Stimulated activated CD4-positive, alpha-beta T cell treated with anti-CD3 and anti-CD28 coated beads, Interleukin-4, amount 100 ng/mL, for 4 hours (primary cell): ENCODE measurements at places on chromosomes 3 and 15.

DNA sequence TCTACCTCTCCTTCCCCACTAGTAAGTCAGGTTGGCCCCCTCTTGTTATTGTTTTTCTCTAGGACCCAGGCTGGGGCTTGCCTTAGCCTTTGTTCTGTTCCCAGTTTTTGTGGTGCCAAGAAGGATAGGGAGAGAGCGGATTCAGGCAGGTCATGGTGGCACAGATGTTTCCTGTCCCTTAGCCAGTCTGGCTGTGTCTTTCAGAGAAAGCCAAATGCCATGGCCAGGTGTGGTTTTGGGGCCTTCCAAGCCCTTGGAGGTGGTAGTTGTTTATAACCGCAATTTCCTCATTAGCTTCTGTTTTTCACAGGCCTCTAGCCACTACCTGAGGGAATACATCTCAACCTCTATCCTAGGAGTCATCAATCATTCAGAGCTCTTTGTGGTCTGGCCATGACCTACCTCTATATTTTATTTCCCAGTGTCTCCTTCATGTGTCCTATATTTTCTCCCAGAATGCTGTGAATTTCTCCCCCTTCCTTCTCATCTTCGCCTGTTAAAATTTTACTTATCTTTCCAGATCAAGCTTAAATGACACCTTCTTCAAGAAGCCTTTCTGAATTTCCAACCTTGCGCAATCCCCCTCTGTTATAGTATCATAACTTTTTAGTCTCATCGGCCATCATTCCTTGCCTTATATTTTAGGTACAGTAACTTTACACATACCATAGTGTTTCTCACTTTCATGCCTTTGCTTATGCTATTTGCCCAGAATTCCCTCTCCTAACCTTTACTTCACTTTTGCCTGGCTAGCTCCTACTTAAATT lies 38.2 kb downstream of the TIMP4 start:
- DNase-seq: no peak

DNA sequence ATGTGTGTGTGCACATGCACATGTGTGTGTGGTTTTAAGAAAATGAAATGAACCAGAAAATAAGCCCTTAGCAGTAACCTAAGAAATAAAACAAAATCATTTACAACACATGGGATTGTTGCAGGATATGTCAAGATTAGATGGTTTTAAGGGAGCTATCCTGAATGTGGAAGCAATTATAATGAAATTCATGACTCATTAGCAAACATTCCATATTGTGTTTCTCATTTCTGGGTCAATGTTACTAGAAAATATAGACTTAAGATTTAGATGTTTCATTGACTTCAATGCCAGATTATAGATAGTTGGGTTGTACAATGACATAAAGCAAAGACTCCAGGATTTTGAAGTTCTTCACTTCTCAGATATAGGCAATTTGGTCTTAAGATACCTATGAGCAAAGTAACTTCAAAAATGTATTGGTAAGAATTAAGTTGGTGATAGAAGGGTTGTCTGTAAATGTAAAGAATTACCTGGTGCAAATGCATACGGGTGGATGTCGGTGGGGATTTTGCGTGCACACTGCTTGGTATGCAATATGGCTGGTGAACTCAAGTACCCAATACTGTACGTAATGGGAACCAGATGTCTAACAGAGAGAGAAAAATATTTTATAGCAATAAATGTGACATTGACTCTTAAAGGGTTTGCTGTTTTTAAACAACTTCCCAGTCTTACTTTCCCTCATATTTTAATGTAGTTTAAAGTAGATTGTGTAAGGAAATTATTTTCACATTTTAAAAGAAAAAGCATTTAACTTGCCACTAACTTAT lies 53.9 kb upstream of the NR2F2 start:
- no peak for DNase-seq

- no peak for DNase-seq
Observed at GRCh38 chr15:56244038-56244810, 545 bp upstream of the RFX7 start.

DNA sequence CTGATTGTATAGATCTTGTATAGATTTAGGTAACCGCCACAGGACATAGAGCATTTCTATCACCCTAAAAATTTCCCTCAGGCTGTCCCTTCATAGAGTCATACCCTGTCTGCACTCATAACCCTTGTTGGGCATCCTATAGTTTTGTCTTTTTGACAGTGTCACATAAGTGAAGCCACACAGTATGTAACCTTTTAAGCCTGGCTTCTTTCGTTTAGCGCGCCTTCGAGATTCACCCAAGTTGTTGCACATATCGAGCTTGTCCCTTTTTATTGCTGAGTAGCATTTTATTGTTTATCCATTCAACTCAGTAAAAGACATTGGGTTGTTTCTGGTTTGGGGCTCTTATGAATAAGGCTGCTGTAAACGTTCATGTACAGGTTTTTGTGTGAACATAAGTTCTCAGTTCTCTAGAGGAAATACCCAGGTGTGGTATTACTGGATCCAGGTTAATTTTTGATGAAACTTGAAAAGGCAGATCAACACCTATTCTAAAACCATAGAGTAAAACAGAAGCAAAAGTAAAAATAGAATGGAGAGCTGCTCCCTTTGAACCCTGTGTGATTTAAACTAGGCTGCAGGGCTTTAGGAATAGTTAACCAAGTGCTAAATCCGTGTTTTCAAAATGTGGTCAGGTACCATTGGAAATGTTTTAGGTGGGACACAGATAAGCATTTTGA lies 49.5 kb downstream of the CD86 start:
- DNase-seq: no peak

- no peak for DNase-seq
Observed at GRCh38 chr3:6250167-6250566, 610.7 kb upstream of the GRM7 start.

DNA sequence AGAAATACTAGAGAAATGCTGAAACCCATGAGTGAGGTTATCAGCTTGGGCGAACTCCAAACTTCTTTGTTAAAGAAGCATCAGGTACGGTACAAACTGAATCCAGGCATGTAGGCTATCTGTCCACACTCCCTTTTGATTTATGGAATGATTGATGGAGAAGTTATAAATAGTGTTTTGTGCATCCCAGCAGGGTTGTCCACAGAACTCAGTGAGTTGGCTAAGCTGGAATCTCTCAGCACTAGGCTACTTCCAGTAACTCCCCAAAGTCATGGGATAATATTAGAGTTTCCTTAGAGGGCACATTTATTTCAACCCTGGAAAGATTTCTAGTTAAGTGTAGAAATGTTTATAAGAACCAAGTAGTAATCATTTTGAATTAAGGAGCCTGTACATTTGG lies 186.2 kb upstream of the CRBN start:
- DNase-seq: no peak

DNA sequence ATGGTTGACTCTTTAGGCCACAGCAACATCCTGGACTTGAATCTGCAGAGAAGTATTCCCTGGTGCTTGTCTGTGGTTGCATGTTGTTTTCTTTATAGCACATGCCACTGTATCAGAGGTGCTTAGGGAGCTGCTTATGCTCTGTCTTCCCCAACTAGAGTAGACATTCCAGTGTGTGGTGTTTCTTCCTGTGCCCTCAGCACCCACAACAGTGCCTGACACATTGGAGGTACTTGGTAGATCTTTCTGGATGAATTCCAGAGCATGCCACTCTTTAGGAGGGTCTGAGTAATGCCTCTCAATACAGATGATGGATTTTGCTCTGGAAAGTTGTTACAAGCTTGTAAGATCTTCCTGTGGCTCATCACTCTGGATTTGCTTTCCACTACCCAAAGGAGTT lies 117.6 kb downstream of the CHDH start:
- no peak for DNase-seq

DNA sequence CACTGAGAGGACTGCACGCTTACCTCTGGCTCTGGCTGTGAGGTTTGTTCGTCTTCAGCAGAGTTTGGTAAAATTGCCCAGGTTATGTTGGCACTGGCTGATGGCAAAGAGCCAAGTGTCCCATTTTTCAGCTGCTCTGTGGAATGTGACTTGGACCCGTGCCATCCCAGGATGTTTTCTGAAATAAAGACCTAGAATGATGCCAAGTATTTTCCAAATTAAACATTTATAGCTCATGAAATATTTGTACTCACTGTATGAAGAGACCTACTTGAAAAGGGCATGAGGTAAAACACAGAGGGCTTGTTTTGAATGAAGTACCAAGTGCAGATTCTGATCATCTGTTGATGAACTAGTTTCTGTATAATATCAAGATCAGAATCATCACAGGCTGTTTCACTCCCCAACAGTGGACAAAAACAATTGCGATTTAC lies 200.5 kb downstream of the STT3B start:
- DNase-seq: no peak
